ENCODE measurements at places on chromosomes 4 and X.

DNA sequence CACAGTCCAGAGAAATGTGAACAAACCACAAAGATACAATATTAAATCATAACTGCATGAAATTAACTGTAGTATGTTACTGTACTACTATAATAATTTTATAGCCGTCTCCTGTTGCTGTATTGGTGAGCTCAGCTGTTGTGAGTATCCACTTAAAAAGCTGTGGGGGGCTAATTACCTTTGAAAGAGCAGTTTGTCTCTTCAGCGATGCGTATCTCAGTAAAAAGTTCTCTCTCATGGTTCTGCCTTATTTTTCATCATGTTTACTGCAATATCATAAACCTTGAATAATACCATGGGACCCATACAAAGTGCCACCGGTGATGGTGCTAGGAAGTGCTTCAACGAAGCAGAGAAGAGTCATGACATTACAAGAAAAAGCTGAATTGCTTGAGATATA is 8.4 kb upstream of the MSMO1 start:
- no peak for DNase-seq

GRCh38 chrX:40157228-40158035 is 59.7 kb upstream of the BCOR start:
- no peak for DNase-seq

DNA sequence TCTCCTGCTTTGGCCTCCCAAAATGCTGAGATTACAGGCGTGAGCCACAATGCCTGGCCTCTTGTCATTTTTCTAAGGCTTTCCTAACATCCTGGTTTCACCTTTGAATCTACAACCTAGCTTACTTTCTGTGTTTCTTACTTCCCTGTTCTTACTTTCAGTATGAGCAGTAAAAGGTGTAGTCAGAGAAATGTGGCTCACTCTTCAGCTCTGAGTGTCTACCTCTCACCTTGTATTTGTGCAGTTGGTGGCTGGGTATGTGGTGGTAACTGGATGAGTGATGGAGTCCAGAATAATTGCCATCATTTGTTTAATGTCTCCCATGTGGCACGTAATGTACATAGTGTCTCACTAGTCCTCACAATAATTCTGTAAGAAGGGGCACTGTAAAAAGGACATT is 19.1 kb upstream of the CXCL11 start:
- DNase-seq = no peak

DNA sequence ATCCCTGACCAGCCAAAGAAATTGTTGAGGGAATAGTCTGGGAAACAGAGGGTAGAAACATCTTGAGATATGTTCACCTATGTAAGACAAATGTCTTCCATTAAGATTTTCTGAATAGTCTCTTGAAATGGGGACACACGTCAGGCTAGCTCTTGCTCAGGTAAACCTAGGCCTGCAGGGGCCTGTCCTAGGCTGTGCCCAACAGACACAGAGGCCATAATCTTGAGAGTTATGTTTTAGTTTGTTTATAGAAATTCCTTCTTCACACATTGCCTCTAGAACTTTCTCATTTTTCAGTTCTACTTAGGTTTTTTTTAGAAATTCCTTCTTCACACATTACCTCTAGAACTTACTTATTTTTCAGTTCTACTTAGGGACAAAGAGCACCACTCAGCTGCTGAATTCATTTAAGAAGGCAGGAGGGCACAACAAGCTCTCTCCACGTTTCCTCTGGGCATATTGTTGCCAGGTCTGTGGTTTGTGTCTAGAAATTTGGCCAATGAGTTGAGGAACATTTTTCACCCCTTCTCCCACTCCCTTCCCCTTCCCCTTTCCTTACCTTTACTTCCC is 94.9 kb downstream of the ARHGAP24 start:
- DNase-seq = no peak

DNA sequence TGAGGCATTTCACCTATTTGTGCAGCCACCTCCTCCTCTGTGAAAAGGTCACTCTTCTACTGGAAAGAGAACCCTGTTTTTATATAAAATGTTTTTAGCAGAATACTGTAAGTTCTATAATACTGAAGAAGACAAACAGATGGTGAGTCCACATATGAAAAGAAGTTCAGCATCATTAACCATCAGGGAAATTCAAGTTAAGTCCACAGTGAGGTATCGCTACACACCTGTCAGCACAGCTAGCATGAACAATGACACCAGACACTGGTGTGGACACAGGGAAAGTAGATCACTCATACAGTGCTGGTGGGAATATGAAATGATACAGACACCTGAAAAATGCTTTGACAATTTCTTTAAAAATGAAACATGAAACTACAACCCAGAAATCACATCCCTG is 133.0 kb downstream of the MAD2L1 start:
- DNase-seq = no peak

- DNase-seq = peak; percentile 65
These were observed 80.3 kb upstream of the LSM6 start for GRCh38 chr4:146095091-146095690.

DNA sequence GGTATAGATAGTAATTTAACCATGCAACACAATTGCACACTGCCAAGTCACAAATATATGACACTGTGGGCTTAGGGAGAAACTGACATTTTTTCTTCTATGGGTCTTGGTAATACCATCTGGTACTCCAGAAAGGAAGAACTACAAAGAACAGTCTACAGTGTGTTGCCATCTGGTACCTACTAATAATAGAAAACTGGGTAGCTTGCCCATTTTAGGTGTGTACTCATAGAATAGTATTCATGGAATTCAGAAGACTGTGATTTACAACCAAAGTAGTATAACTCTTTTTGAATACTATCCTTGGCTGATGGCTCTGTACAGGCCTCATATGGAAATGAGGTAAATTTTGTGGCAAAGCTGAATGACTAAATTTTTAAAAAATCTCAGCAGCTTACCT is 132.6 kb upstream of the RPS6KA6 start:
- peak; percentile 2 for DNase-seq

DNA sequence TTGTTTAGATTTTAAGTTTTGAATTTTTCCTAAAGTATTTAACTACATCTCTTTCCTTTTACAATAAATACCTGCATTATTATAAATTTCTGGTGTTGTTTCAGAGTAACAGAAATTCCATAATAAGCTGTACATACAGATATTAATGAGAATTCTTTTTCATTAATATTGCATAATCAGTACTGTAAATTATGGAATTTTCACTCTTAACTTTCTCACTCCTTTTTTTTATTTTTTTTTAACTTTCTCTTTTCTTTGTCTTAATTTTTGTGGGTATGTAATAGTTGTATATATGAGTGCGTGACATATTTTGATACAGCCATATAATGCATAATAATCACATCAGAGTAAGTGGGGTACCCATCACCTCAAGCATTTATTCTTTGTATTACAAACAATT is 110.5 kb downstream of the KLHL8 start:
- DNase-seq = no peak

DNA sequence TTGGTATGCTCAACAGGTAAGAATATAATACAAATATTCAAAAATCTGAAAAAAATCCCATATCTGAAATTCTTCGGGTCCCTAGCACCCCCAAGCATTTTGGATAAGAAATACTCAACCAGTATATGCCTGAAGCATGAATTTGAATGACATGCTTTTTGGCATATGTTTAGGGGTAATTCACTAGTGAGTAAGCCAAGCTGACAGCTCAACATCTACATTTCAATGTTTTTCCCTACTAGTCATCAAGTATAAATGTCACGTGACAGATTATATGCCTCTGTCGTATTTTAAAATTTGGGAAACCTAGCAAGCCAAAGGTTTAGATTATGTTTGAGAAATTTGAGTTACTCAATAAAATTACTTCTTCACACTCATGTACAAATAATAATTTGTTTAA is 125.1 kb downstream of the FGF16 start:
- DNase-seq = peak; percentile 43

DNA sequence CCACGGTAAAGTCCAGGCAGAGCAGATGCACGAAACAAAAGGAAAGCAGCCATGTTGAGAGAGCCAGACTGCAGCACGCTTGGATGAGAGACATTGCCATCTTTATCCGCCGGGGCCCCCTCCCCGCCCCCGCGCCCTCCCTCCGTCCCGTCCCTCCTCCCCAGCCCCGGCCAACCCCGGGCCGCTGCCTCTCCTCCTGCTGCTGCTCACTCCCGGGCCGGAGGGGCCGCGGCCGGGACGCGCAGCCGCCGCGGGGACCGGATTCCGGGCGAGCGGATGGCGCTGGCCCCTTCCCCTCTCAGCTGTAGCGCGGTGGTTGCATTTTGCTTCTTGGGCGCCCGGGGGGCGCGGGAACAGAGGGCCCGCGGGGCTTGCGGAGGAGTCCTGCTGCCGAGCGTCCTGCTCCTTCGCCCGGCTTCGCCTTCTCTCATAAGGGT is 542 bp downstream of the RNF150 start:
- peak; percentile 29 for DNase-seq

GRCh38 chr4:79017481-79017880 is 78.2 kb upstream of the PAQR3 start:
- no peak for DNase-seq

DNA sequence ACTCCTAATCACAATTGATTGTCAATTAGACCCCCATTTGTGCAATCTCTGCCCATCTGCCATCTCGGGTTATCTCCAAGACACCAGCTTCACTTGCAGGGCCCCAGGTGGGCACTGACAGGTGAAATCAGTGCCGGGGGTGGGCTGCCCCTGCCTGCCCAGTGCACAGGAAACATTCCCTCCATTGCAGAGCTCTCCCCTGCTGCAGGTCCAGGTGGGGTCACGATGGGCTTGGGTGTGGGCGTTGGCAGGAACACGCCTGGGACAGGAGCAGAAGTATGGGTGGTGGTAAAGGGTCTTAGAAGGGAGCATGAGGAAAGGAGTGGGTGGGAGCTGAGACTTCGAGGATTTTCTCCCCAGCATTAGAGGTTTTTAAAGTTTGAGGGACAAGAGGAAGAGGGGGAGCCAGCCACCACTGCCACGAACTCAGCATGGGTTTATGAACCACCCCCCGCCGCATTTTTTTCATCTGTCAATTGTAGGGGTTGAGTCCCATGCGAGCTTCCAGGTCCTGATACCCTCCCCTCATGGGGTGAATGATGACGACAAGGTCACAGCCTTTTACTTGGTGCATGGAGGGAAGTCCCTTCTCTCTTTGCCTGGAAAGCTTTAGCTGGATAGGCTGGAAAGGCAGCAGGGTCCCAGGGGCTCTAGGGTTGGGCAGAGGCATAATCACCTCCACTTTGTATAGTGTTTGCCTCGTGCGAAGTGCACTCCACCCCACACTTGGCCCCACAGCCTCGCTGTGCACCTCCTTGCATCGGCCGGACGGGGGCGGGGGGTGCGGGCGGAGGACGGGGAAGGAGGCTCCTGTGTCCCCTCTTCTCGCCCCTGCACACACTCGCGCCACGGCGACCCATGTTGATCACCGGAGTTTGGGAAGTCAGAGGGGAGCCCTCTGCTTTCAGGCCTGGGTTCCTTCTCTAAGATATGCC is 3.5 kb upstream of the NKX1-1 start:
- DNase-seq = no peak

GRCh38 chr4:7206911-7207567 is 14.7 kb downstream of the SORCS2 start:
- peak; percentile 90 for DNase-seq

- no peak for DNase-seq
These were observed 121.4 kb downstream of the COX18 start for GRCh38 chr4:72948080-72948479.
